ENCODE measurements at places on chromosomes 13 and 19.

GRCh38 chr13:114230117-114230516, 4.6 kb upstream of the CDC16 start:
- no peak for DNase-seq

DNA sequence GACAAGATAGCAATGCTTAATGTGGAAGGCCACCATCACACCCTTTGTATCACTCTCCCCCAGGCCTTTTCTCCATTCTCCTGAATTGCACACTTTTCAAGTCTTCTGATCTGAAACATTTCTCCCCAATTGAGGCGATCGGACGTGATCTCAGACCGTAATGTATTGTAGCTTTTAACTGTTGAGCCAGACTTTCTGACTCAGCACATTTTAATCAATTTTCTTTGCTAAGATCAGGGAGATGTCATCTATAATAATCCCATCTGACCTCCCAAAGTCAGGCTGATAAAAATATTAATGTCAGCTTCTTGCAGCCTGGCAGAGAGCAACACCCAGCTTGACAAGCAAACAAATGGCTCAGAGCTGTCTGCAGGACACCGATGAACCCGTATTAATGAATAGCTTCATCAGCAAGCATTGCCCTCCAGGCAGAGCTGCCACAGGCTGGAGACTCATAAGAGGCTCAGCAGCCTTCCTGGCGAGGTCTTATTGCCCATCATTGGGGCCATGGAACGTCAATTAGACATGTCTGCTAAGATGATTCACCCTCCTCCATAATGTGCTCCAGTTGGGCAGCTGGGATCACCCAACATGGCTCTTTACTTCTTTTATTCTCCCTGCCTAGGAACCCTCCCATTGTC, 60.2 kb upstream of the UQCRFS1 start:
- no peak for DNase-seq

DNA sequence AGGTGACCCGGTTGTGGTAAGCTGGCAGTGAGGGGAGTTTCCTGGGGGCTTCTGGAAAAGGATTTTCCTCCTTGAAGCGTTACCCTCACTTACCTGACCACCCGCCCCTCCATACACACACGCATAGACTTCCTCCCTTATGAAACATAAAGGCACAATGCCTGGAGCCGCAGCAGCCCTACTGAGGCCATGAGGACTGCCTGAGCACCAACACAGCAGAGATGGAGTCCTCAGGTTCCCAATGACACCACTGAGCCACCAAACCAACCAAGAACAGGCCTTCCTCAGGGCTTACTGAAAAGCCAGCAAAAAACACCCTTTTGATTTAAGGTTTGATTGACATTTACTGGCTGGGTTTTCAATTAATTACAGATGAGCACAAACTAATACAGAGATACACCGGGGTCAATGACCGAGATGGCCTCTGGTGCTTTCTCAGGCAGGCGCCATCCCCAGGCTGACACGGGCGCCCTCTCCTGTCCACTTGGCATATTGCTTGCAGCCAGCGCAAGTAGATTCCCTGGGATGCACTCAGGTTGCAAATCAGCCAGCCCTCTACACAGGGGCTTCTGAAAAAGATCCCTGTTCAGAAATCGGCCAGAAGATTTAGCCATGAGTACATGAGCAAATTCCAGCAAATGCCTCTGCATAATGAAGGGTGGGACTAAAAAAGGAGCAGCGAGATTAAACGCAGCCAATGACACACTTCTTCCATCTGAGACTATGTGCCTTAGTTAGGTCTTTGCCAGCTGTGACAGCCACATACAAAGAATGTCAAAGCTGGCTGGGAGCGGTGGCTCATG, 14.8 kb downstream of the OPA3 start:
- DNase-seq = peak; percentile 64

GRCh38 chr13:57044910-57045309, 95.8 kb upstream of the PRR20A start:
- no peak for DNase-seq

- no peak for DNase-seq
These were observed 106.7 kb upstream of the UBAC2 start for GRCh38 chr13:99093997-99094396.

GRCh38 chr19:50003254-50003788, 21.9 kb downstream of the VRK3 start:
- no peak for DNase-seq

GRCh38 chr13:93304134-93304533, 77.5 kb downstream of the GPC6 start:
- DNase-seq = no peak

- no peak for DNase-seq
These were observed 2847.6 kb upstream of the PCDH20 start for GRCh38 chr13:64263285-64263684.

DNA sequence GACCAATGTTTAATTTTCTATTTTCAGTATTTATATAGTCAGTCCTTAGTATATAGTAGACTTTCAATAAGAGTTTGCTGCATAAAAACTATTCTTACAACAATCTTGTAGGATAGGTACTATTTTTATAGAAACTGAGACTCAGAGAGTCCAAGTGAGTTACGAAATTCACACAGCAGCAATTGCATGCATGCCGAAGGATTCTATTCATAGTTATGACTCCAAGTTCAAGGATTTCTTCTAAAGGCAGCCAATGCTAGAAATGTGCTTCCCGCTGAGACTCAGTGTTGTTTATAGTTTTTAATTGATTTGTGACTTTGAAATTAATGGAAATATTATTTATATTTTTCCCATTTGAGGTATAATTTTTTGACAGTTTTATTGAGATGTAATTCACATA, 62.7 kb upstream of the CSNK1A1L start:
- DNase-seq = no peak

DNA sequence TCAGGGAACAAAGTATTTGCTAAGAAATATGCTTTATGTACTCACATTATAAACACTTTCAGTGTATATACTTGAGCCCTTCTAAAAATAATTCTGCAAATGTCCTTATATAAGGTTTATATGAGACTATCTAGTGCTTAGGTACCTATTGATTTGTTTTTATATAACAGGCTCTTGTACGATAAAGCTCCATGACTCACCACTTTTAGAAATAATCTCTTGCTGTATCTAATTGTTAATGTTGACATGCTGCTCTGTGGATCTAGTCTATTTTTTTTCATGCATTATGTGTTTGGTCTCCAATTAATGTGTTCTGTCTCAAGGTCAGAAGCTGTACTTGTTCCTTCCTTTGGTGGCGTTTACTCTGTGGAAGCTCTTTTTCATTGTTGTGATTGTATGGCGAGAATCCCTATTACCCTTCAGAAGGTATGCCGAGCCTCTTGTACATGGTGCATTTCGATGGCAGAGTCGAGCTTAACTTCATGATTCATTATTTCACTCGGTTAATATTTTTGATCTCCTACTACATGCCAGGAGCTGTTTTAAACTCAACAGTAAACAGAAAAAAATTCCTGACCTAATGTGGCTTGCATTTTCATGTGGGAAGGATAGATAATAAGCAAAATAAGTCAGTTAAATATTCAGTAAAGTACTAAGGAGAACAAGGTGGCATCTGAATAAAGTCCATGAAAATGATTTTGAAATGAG, 361.6 kb downstream of the COG6 start:
- no peak for DNase-seq

DNA sequence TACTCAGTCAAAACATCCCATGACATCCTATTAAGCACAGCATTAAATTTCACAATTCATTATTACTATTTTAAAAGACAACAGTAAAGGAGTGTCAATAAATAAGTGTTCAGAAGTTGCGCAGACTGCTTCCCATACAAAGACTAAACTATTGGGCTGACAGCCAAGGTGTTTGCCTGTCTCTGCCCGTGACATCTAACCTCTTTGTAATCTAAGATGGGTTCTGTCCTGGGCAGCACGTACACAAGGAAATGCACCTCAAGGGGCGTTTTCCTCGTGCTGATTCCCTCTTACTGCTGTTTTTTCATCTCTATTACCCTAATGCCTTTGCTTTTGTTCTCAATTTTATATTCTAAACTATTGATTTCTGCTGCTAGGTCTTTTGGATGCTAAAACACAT, 216.3 kb downstream of the NHLRC3 start:
- DNase-seq = no peak

- peak; percentile 44 for DNase-seq
These were observed 60.6 kb upstream of the SERP2 start for GRCh38 chr13:44312834-44313551.
